ENCODE measurements at places on chromosomes 2 and 18.

GRCh38 chr2:239196474-239197021 lies 204.3 kb downstream of the HDAC4 start:
- no peak for DNase-seq

GRCh38 chr2:49278141-49278540 lies 123.8 kb upstream of the FSHR start:
- no peak for DNase-seq

- DNase-seq, result no peak
These were observed 1603.3 kb upstream of the ZEB2 start for GRCh38 chr2:146123256-146123655.

GRCh38 chr2:238420878-238421694 lies 5.6 kb upstream of the ASB1 start:
- no peak for DNase-seq

- no peak for DNase-seq
These were observed 357.9 kb downstream of the THSD7B start for GRCh38 chr2:137123226-137123625.

- no peak for DNase-seq
These were observed 121.8 kb downstream of the SPHKAP start for GRCh38 chr2:228059735-228060134.

DNA sequence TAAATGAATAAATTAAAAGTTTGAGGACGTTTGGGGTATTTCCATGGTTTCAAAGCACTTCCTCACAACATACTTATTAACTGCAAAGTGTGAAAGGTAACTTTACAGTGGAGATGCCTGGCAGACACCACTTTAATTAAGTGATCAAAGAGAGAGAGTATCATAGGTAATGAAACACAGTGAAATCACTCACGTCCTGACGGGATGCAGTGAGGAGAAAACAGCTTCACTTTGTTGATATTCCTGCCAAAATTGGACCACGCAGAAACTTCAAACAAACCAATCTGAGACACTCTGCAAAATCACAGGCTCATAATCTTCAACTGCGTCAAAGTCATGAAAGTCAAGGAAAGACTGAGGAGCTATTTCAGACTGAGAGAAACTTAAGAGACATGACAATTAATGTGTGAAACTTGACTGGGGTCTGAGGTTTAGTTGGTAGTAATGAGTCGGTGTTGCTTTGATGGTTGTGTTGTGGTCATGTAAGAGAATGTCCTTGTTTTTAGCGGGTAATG lies 66.0 kb upstream of the ITGB6 start:
- DNase-seq, result no peak

All from GM20000 (cell line).